ENCODE measurements at places on chromosomes 11 and 22. TPM values are rescaled to one million over a fixed set of nuclear protein-coding genes. Genes with fewer than 3 reads are reported as not detected.

DNA sequence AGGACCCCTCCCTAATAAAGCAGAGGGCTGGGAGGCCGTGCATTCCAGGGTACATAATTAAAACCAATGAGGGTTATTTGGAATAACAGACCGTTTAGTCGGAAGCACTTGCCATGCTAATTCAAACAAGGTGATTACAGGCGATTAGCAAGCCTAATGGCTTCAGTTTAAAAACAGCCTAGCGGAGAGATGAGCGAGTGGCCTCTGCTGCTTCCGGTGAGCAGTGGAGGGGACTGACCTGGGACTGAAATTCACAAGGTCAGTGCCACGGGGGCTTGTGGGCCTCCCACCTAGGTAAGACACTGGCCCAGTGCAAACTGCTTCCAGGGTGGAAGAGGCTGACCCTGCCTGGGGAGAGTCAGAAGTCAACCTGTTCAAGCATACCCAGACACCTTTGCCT is 56.8 kb upstream of the ALX4 start:
- DNase-seq = no peak

- no peak for DNase-seq
Observed at GRCh38 chr11:61921446-61921845, 4.1 kb upstream of the RAB3IL1 start.

- DNase-seq = no peak
Observed at GRCh38 chr11:121556937-121557336, 104.2 kb upstream of the SORL1-AS1 start.

GRCh38 chr22:33860386-33860785 is 59.9 kb downstream of the LARGE1 start:
- DNase-seq = no peak

- DNase-seq = no peak
Observed at GRCh38 chr22:38338772-38339379, 21.6 kb upstream of the CSNK1E start.

DNA sequence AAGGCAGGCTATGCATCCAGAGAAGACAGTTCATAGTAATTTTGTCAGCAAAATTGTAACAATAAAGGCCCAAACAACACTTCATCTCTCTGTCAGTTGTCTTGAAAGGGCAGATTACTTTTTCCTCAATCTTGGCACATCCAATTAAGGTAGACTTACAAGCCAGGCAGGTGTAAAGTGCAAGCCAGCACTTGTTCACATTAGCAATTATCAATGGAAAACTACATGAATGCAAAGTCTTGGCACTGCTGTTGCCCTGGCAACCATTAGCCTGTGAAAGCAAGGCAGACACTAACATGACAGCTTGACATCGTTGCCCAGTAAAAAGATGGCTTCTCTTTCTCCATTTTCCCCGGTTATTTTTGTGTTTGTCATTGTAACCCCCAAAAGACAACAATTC is 677.2 kb upstream of the TENM4 start:
- no peak for DNase-seq

DNA sequence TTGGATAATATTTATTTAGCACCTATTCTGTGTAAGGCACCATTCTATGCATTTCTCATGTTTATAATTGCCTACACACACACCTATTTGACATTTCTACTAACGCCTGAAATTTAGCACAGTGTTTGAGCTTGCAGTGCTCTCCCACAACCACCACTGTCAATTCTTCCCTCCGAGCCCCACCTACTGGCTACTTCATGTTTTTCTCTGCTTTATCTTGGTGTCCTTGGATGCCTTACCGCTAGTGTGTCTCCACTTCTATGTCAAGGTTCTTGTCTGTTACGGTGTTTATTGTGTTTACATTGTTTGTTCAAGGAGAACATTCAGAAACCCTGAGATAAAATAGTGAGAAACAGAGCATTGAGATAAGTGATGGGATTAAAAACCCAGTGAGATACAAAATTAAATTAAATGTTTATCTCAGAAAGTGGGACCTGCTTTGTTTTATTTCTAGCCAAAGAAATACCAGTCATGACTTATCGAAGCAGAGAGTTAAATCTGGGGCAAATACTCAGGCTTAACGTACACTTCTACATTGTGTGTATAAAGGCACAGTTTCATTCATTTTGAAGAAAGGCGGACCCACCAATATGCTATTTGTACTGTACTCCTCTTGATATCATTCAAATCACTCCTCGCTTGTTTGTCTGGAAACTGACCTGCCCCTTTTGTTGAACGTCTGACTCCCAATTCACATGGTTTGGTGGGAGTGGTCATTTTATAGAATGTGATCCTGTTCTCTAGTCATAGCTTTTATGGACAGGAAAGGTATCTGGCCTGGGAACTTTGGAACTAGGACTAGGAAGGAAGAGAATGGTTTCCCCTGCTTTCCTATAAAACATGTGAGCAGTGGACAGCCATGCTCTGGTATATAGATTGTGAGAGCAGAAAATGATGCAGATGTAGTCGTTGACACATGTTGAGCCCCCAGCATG is 39.2 kb upstream of the SLC36A4 start:
- DNase-seq = peak; percentile 49

- no peak for DNase-seq
Observed at GRCh38 chr11:35277827-35278226, 138.9 kb downstream of the CD44 start.

DNA sequence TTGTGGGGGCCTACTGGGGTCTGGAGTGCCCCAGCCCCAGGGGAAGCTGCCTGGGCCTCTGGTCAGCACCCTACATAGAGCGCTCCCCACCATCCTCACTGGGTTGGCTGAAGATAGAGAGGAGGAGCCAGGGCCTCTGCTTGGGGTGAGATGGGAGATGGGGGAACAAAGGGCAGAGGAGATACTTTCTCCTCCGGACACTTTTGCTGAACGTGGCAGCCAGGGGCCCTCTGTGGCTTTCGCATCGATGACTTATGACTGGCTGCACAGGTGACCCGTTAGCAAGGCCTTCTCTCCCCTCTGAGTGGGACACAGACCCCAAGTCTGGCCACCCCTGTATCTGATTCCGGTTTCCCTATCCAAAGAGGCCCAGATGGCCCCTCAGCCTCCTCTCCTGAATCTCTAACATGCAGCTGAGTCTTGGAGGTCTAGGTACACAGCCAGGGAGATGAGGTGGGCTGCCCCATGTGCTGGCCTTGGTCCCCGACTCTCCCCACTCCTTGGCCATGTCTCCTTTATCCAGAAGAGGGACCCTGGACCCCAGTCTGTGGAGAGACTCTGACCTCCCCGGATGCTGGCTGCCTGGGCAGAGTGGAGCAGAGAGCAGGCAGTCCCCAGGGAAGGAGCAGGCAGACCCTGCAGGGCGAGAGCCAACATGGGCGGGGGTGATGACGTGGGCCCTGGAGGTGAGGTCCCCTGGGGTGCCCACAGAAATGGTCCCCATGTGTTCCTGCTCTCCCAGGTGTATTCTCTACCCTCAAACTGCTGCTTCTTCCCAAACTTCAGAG is 59.3 kb upstream of the NECTIN1 start:
- DNase-seq = peak; percentile 61

SCN4B gene
- 1.0 TPM for total RNA-seq

CNGA4 gene
- total RNA-seq = 0.67 TPM

C22orf31 gene
- not detected for total RNA-seq

OR5D18 gene
- not detected for total RNA-seq

CHRDL2 gene
- total RNA-seq = not detected

Measured in H7 (cell line).